ENCODE measurements at places on chromosomes 3 and 15.

DNA sequence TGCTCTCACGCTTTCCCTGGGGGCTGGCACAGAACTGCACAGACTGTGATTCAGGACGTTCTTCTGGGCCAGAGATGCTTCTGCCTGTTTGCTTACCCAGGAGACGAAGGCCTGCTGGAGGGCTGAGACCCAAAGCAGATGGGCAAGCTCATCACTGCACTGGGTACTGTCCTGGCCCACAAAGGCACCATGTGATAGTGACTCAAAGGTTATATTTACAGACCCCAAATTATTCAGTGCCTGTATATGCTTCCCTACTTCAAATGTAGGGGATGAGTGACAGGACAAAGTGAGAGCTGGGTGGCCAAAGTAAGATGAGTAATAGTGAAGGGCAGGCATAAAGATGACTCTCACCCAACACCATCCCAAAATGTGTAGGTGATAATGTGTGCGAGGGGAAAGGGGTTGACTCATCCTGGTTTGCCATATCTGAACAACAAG is 127.4 kb downstream of the WDR76 start:
- no peaks in the 10 kb centered on the region for H3K4me1 ChIP-seq
- no peak for DNase-seq
- H3K4me3 ChIP-seq, result no peak overlapping the region
- H3K36me3 ChIP-seq, result no peaks in the 10 kb centered on the region

DNA sequence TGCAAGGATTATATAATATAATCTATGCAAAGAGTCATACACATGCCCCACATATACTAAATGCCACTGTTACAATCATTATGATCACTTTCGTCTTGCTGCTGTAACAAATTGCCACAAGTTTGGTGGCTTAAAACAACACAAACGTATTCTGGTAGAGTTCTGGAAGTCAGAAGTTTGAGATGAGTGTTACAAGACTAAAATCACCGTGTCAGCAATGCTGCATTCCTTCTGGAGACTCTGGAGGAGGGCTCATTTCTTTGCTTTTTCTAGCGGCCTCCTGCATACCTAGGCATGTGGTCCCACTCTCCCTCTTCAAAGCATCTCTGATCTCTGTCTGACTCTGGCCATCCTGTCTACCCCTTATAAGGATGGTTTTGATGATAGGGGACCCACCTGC is 1.4 kb upstream of the CCDC174 start:
- peaks cover 4% of the 10 kb centered on the region for H3K36me3 ChIP-seq
- no peak overlapping the region for H3K4me3 ChIP-seq
- H3K27me3 ChIP-seq, result no peaks in the 10 kb centered on the region
- H3K4me1 ChIP-seq, result peaks cover 7% of the 10 kb centered on the region
- DNase-seq, result no peak

DNA sequence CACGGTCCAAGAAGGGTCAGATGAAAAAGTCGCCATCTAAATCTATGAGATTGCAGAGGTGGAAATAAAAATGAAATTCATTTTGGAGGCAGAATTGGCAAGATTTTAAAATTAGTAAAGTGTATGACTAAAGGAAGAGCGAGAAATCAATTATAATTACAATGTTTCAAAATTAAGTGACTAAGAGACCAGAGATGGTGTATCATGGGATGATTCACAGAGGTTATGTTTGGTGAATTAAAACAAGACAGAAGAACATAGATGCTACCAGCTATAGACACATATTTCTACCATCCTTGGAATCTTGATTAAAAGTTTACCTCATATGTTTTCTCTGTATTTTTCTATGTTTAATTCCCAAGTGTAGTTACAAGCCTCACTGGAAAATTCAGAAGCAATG is 308.9 kb upstream of the DNAJC19 start:
- H3K27ac ChIP-seq, result no peak overlapping the region
- H3K36me3 ChIP-seq, result no peaks in the 10 kb centered on the region
- H3K27me3 ChIP-seq, result no peaks in the 10 kb centered on the region
- H3K4me3 ChIP-seq, result no peak overlapping the region

GRCh38 chr3:50559702-50560101 is 7.8 kb downstream of the C3orf18 start:
- no peaks in the 10 kb centered on the region for H3K4me1 ChIP-seq
- H3K4me3 ChIP-seq, result no peak overlapping the region
- H3K36me3 ChIP-seq, result no peaks in the 10 kb centered on the region
- H3K27me3 ChIP-seq, result no peaks in the 10 kb centered on the region
- DNase-seq, result no peak

GRCh38 chr15:63040954-63041353 is 1.6 kb upstream of the TPM1 start:
- peak; percentile 80 for DNase-seq
- peak overlapping the region; percentile 85 for H3K4me3 ChIP-seq
- peak overlapping the region; percentile 86 for H3K27ac ChIP-seq
- H3K4me1 ChIP-seq, result no peaks in the 10 kb centered on the region
- peaks cover 26% of the 10 kb centered on the region for H3K36me3 ChIP-seq
- H3K27me3 ChIP-seq, result no peaks in the 10 kb centered on the region

GRCh38 chr3:133711013-133711412 is 35.2 kb upstream of the TF start:
- no peaks in the 10 kb centered on the region for H3K36me3 ChIP-seq
- H3K27ac ChIP-seq, result no peak overlapping the region
- H3K27me3 ChIP-seq, result no peaks in the 10 kb centered on the region
- H3K4me1 ChIP-seq, result no peaks in the 10 kb centered on the region

DNA sequence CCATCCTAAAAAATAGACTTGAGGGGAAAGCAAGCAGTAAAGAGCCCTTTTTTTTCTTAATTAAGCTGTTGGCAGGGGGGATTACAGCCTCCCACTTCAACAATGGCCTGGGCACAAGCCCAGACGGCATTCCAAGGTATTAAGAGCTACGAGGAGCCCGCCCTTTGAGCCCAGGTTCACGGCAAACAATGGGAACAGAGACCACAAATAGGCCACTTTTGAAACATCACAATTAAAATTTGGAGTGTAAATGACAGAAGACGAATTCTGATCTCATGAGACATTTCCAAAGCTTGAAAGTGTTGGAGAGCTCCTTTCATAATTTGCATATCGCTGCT is 8.9 kb downstream of the CHSY1 start:
- H3K36me3 ChIP-seq, result peaks cover 4% of the 10 kb centered on the region
- H3K27me3 ChIP-seq, result no peaks in the 10 kb centered on the region
- no peak for DNase-seq
- peaks cover 22% of the 10 kb centered on the region for H3K4me1 ChIP-seq
- no peak overlapping the region for H3K4me3 ChIP-seq
- peak overlapping the region; percentile 19 for H3K27ac ChIP-seq

DNA sequence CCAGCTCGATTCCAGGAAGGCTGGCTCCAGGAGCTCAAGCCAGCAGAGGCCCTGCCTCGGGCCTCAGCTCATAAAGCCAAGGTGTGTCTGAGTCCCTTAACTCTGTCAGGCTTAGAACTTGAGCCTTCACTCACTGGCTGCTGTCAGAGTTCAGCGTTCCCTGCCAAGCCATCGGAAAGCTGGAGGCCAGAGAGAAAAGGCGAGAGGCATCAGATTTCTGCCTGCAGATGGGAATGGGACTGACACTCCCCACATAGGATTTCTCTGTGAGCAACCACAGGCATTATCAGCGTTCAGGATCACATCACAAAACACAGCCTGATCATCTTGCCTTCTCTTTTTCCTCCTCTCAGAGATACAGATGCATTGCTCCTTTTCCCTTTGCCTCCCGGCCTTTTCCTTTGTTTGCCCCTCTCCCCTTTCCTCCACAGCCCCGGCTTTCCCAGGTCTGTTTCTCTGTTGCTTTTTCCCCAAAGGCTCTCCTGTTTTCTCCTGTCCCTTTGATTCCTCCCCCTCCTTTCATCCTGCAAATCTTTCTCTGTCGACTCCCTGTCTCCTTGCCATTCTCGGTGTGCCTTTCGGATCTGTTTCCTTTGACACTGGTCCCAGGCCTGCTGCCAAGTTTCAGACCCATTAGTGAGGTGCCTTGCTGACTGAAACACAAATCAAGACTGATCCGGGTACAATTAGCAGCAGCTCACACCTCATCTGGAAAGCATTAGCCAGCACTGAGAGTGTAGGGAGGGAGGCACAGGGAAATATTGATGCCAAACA is 44.5 kb upstream of the BOC start:
- no peaks in the 10 kb centered on the region for H3K27me3 ChIP-seq
- no peaks in the 10 kb centered on the region for H3K4me1 ChIP-seq
- no peak overlapping the region for H3K4me3 ChIP-seq
- H3K27ac ChIP-seq, result peak overlapping the region; percentile 76
- H3K36me3 ChIP-seq, result no peaks in the 10 kb centered on the region

DNA sequence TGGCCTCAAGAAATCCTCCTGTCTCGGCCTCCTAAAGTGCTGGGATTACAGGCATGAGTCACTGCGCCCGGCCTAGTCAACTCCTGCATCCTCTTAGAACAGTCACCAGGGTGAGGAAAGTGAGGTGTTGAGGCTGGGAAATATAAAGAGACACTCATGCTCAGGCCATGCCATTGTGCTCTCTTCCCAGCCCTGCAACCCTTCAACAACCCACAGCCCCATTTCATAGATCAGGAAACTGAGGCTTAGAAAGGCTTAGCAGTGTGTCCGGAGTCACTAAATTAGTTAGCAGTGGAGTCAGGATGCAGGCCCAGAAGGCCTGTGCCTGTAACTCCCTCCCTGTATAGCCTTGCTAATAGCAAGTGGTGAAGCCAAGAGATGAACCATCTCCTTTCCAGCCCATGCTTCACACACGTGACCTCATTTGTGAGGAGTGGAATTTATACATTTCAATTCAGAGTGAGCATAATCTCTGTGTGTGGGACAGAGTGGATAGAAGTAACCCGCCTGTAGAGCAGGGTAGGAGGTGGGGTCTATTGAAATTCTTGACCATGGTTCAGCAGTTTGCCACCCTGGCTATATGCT is 51.7 kb upstream of the USP3 start:
- no peak overlapping the region for H3K4me3 ChIP-seq
- no peak overlapping the region for H3K27ac ChIP-seq
- no peaks in the 10 kb centered on the region for H3K36me3 ChIP-seq
- no peak for DNase-seq
- H3K27me3 ChIP-seq, result no peaks in the 10 kb centered on the region

DNA sequence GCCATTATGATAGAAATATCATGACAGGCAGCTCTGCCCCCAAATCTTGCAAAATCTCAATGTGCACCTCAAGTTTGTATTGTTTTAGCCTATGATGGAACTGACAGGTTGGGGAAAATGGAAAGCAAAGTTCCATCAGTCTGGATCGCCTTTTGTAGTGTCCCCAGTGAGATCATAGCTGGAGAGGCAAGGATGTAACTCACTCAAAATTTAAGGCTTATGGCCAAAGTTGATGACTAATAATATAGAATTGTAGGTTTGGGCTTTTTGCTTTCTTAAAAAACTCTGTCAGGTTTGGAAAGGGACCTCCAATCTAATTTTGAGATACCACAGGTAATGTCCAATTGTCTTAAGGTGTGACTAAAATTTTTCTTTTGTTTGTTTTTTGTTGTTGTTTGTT is 1.4 kb upstream of the ACP3 start:
- no peak overlapping the region for H3K4me3 ChIP-seq
- DNase-seq, result no peak
- H3K27me3 ChIP-seq, result no peaks in the 10 kb centered on the region
- no peak overlapping the region for H3K27ac ChIP-seq
- H3K36me3 ChIP-seq, result no peaks in the 10 kb centered on the region

GRCh38 chr3:100033184-100033583 is 81.1 kb downstream of the FILIP1L start:
- no peaks in the 10 kb centered on the region for H3K36me3 ChIP-seq
- no peak overlapping the region for H3K27ac ChIP-seq
- no peaks in the 10 kb centered on the region for H3K27me3 ChIP-seq
- H3K4me3 ChIP-seq, result no peak overlapping the region

All from ascending aorta (tissue), 2 donors.